ENCODE measurements at places on chromosomes 7 and 10. TPM values are rescaled to one million over a fixed set of nuclear protein-coding genes. Genes with fewer than 3 reads are reported as not detected.

The NEURL1 gene
- 4.8 TPM for total RNA-seq

The CAPZA2 gene
- 201 TPM for total RNA-seq

The SSBP1 gene
- 94.9 TPM for total RNA-seq

The COL13A1 gene
- 0.52 TPM for total RNA-seq

The TUBAL3 gene
- not detected for total RNA-seq

The SEC31B gene
- 17.9 TPM for total RNA-seq

Data from mononuclear cell (primary cell).